Activated naive CD8-positive, alpha-beta T cell treated with anti-CD3 and anti-CD28 coated beads, Interleukin-2, amount 10 ng/mL, durations not matched to agents 7 days and 5 days (primary cell): ENCODE measurements at places on chromosomes 7 and 10.

GRCh38 chr10:10320956-10321355 lies 696.7 kb upstream of the CELF2 start:
- H3K4me3 ChIP-seq, result no peak overlapping the region
- no peaks in the 10 kb centered on the region for H3K36me3 ChIP-seq
- no peak overlapping the region for H3K27ac ChIP-seq
- no peaks in the 10 kb centered on the region for H3K27me3 ChIP-seq
- no peaks in the 10 kb centered on the region for H3K4me1 ChIP-seq
- DNase-seq, result no peak

DNA sequence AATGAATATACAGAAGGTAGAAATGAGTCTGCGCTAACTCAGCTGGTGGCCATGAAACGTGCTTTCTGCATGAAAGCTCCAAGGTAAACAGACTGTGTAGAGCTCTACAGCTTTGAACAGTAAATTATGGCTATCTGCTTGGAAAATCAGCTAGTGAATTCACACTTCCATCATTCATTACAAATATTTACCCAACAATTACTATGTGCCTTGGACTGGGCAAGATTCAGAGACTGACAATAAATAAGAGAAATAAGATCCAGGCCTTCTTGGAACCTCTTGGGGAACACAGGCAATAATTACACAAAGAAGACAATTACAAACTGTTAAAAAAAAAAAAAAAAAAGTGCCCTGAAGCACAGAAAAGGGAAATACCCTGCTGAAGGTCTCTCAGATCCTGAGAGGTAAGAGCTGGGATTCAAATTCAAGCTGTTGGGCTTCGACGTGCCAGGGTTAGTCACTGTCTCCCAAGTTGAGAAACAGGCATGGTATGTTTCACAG lies 15.8 kb downstream of the TSPAN12 start:
- H3K27me3 ChIP-seq, result no peaks in the 10 kb centered on the region
- no peak overlapping the region for H3K27ac ChIP-seq
- H3K4me1 ChIP-seq, result no peaks in the 10 kb centered on the region
- no peaks in the 10 kb centered on the region for H3K36me3 ChIP-seq
- H3K4me3 ChIP-seq, result no peak overlapping the region
- DNase-seq, result no peak

DNA sequence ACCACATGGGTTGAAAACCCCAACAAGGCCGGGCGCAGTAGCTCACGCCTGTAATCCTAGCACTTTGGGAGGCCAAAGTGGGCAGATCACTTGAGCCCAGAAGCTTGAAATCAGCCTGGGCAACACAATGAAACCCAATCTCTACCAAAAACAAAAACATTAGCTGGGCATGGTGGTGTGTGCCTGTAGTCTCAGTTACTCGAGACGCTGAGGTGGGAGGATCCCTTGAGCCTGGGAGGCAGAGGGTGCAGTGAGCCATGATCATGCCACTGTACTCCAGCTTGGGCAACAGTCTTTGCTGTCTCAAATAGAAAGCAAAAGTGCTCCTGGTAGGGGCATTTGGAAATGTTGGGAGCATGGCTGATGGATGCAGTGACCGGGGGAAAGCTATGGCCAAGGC lies 209.6 kb upstream of the PLXNA4 start:
- H3K4me3 ChIP-seq, result no peak overlapping the region
- H3K4me1 ChIP-seq, result peaks cover 2% of the 10 kb centered on the region
- no peak for DNase-seq
- H3K27me3 ChIP-seq, result no peaks in the 10 kb centered on the region
- no peak overlapping the region for H3K27ac ChIP-seq

DNA sequence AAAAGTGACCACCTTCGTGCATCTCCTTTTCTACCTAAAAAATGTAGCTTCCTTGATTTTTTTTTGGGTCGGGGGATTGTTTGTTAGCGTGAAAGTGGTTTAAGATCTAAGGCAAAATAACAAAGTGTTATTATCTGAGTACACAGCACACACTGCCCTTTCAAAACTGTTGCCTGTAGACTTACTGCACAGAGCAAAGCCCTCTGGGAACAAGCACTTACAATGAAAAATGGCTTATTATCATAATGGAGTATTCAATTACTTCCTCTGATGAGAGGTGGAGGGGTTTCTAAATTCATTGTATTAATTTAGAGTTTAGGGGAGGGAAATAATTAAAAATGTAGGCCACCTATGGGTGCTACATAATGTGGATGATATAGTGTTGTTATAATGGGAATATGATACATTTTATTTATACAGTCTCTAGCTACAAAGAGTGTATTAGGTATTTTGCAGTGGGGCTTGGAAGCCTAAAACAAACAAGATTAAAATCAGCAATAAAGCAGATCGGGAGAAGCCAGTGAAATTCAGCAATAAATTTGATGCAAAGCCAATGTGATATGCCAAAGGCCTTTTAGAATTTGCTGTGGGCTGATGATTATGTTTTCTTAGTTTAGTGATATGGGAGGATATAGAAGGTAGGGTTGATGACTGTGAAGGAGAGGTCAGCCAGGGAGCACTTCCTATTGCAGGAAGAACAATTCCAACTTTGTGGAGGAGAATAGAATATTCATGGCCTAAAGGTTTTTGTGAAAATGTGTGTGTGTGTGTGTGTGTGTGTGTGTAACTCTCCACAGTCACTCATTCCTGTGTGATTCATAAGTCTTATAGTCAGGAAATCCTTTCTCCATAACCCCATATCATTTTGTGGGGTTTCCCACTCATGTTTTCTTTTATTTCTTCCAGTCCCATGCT lies 17.7 kb upstream of the EXOC4 start:
- no peak overlapping the region for H3K4me3 ChIP-seq
- peaks cover 19% of the 10 kb centered on the region for H3K27me3 ChIP-seq
- H3K4me1 ChIP-seq, result no peaks in the 10 kb centered on the region
- H3K27ac ChIP-seq, result no peak overlapping the region
- H3K36me3 ChIP-seq, result no peaks in the 10 kb centered on the region

DNA sequence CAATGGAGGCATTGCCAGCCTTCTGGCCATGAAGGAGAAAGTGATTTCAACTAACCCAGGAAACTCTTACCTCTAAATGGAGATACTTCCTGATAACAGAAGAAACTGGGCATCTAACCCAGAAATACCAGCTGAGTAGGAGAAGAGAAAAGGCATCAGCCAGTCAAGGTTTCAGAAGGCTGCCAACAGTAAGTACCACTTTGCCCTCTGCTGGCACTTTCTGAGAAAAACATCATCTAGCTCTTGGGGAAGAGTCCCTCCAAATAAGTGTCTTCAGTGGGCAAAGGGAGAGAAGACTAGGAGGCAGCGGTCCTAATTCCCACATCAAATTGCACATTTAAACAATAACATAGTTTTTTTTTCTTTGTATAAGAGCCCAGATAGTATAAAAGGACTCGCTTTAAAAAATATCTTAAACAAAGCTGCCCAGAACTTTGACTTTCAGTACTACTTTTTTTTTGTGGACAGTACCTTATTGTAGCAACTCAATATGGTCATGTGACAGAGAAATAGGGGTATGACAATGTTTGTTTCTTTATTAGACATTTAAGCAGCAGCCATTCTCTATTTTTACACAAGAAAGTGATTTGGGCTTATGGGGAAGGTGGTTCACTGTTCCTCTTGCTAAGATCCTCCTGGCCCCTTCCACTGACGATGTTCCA lies 157.3 kb downstream of the CTTNBP2 start:
- H3K27me3 ChIP-seq, result no peaks in the 10 kb centered on the region
- no peaks in the 10 kb centered on the region for H3K36me3 ChIP-seq
- no peak overlapping the region for H3K4me3 ChIP-seq
- H3K4me1 ChIP-seq, result peaks cover 2% of the 10 kb centered on the region
- H3K27ac ChIP-seq, result no peak overlapping the region
- DNase-seq, result no peak

DNA sequence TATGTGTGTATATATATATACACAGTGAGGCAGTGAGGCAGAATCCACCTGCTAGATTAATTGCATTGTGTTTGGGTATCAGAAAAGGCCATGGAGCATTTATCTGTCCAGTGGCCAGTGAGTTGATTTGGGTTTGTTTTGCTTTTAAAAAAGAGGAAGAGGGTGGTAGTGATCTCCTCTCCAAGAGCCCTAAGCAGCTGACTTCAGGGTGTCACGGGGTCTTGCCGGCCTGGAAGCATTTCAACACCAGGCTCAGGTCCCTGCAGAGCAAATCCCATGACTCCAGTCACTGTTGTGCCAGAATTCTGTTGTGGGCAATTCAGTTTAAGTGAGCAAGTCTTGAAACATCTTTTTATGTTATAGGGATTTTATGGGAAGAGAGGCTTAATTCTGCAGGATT lies 30.6 kb upstream of the GPNMB start:
- no peak overlapping the region for H3K27ac ChIP-seq
- H3K4me1 ChIP-seq, result no peaks in the 10 kb centered on the region
- peaks cover 15% of the 10 kb centered on the region for H3K27me3 ChIP-seq
- no peak overlapping the region for H3K4me3 ChIP-seq
- no peak for DNase-seq
- H3K36me3 ChIP-seq, result no peaks in the 10 kb centered on the region
